Ovary (tissue), 10 donors: ENCODE measurements at places on chromosomes 2 and 18. TPM values are rescaled to one million over a fixed set of nuclear protein-coding genes. Genes with fewer than 3 reads are reported as not detected.

- no peak overlapping the region for H3K27ac ChIP-seq
- H3K4me3 ChIP-seq = no peak overlapping the region
- no peak for DNase-seq
These were observed 4.3 kb upstream of the INO80C start for GRCh38 chr18:35502052-35502451.

PFN4 gene
- 0.52 TPM for total RNA-seq

RAB12 gene
- total RNA-seq = 34.2 TPM

RGPD4 gene
- total RNA-seq = 0.23 TPM

DNA sequence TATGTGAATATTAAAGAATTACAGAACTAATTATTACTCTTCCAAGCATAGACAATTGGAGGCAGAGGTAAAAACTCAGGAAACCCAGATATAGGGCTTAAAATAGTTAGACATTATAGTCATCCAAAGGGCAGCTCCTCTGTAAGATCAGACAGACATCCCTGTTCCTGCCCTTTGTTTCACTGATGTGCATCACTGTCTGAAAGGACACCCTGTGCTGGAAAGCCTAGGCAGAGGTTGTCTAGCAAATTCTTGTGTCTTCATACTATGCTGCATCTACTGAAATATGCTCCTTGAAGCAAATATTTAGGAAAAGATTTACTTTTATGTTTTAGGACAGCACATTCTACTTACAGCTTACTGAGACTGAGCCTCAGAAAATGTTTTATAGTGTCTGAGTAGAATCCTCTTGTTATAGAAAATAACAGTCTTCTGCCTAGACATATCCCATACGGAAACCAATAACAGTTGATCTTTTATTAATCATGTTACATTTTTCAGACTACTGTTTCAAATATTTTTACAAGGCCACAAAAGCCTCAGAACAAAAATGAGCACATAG is 977.3 kb upstream of the CDH2 start:
- no peaks in the 10 kb centered on the region for H3K27me3 ChIP-seq
- H3K27ac ChIP-seq = no peak overlapping the region
- no peaks in the 10 kb centered on the region for H3K36me3 ChIP-seq
- no peaks in the 10 kb centered on the region for H3K4me1 ChIP-seq
- no peak for DNase-seq

SATB2 gene
- total RNA-seq = 5.4 TPM

LHCGR gene
- total RNA-seq = 0.86 TPM

- DNase-seq = no peak
- no peak overlapping the region for H3K27ac ChIP-seq
- H3K4me3 ChIP-seq = no peak overlapping the region
- H3K4me1 ChIP-seq = no peaks in the 10 kb centered on the region
- no peaks in the 10 kb centered on the region for H3K36me3 ChIP-seq
These were observed 47.6 kb downstream of the CCDC85A start for GRCh38 chr2:56231361-56231760.

GRCh38 chr2:11405599-11406266 is 60.2 kb downstream of the E2F6 start:
- DNase-seq = no peak
- H3K4me1 ChIP-seq = peaks cover 8% of the 10 kb centered on the region
- no peak overlapping the region for H3K4me3 ChIP-seq

MAP3K19 gene
- total RNA-seq = 23.2 TPM

GRCh38 chr2:37982147-37982582 is 57.1 kb downstream of the RMDN2 start:
- no peak overlapping the region for H3K27ac ChIP-seq
- no peaks in the 10 kb centered on the region for H3K36me3 ChIP-seq
- H3K4me3 ChIP-seq = peak overlapping the region; percentile 13

AQP12B gene
- not detected for total RNA-seq

GRCh38 chr2:236340251-236340650 is 76.0 kb upstream of the ASB18 start:
- H3K36me3 ChIP-seq = no peaks in the 10 kb centered on the region
- H3K27ac ChIP-seq = no peak overlapping the region
- DNase-seq = no peak
- H3K4me3 ChIP-seq = no peak overlapping the region

FAM124B gene
- 1.5 TPM for total RNA-seq
